Forelimb muscle (tissue), 1 donor: ENCODE measurements at places on chromosomes 1 and 21. TPM values are rescaled to one million over a fixed set of nuclear protein-coding genes. Genes with fewer than 3 reads are reported as not detected.

Gene TESK2
- 1.9 TPM for polyA plus RNA-seq

Gene C1QB
- polyA plus RNA-seq = 13.1 TPM

Gene ARID4B
- polyA plus RNA-seq = 20.2 TPM

Gene NRAS
- polyA plus RNA-seq = 51.4 TPM

Gene TP73
- 1.0 TPM for polyA plus RNA-seq

Gene VANGL2
- polyA plus RNA-seq = 8.6 TPM

Gene INAVA
- polyA plus RNA-seq = 2.0 TPM

Gene GNAT2
- polyA plus RNA-seq = not detected

Gene AJAP1
- 0.61 TPM for polyA plus RNA-seq

Gene GJC2
- polyA plus RNA-seq = 0.48 TPM

Gene ITSN1
- 32.7 TPM for polyA plus RNA-seq

Gene KRTAP21-3
- not detected for polyA plus RNA-seq

Gene EFNA3
- polyA plus RNA-seq = 2.1 TPM

Gene OPRD1
- 0.67 TPM for polyA plus RNA-seq

Gene CCDC185
- polyA plus RNA-seq = not detected

Gene NTMT2
- polyA plus RNA-seq = 0.59 TPM

Gene NRIP1
- polyA plus RNA-seq = 47.8 TPM

Gene FAM72A
- 3.6 TPM for polyA plus RNA-seq

Gene OR14K1
- polyA plus RNA-seq = not detected

Gene SH2D1B
- 0.71 TPM for polyA plus RNA-seq

Gene PLA2G2D
- 0.05 TPM for polyA plus RNA-seq

Gene TNFRSF8
- 0.22 TPM for polyA plus RNA-seq

Gene PATJ
- polyA plus RNA-seq = 3.5 TPM

Gene DPH2
- 18.6 TPM for polyA plus RNA-seq

Gene LRRC38
- polyA plus RNA-seq = 42.3 TPM

Gene ADCY10
- polyA plus RNA-seq = 0.18 TPM

Gene HYI
- 18.3 TPM for polyA plus RNA-seq

Gene PPIAL4G
- not detected for polyA plus RNA-seq

Gene ALPL
- polyA plus RNA-seq = 3.0 TPM

Gene KCNE1
- 0.54 TPM for polyA plus RNA-seq

Gene FCRL2
- polyA plus RNA-seq = 0.11 TPM

Gene HORMAD1
- 0.11 TPM for polyA plus RNA-seq

Gene TIE1
- 42.5 TPM for polyA plus RNA-seq

Gene TRABD2B
- 3.8 TPM for polyA plus RNA-seq

Gene MYOC
- 4.5 TPM for polyA plus RNA-seq

Gene TRIM17
- 0.63 TPM for polyA plus RNA-seq

Gene SYT14
- 1.7 TPM for polyA plus RNA-seq

Gene LCE1E
- not detected for polyA plus RNA-seq

Gene PTPRC
- 5.0 TPM for polyA plus RNA-seq

Gene MX2
- polyA plus RNA-seq = 1.1 TPM

Gene DNMT3L
- polyA plus RNA-seq = not detected
